ENCODE measurements at places on chromosomes 2 and 18. TPM values are rescaled to one million over a fixed set of nuclear protein-coding genes. Genes with fewer than 3 reads are reported as not detected.

Gene ANKRD30BL
- not detected for total RNA-seq

GRCh38 chr2:38835015-38835601 is 40.6 kb downstream of the DHX57 start:
- no peaks in the 10 kb centered on the region for H3K27me3 ChIP-seq
- DNase-seq: no peak
- no peaks in the 10 kb centered on the region for H3K4me1 ChIP-seq
- H3K36me3 ChIP-seq: peaks cover 17% of the 10 kb centered on the region
- H3K4me3 ChIP-seq: no peak overlapping the region
- H3K27ac ChIP-seq: no peak overlapping the region

Gene XDH
- 2.2 TPM for total RNA-seq

Gene SKOR2
- not detected for total RNA-seq

- H3K4me3 ChIP-seq: no peak overlapping the region
- H3K4me1 ChIP-seq: peaks cover 18% of the 10 kb centered on the region
- H3K36me3 ChIP-seq: no peaks in the 10 kb centered on the region
- H3K27ac ChIP-seq: no peak overlapping the region
- no peaks in the 10 kb centered on the region for H3K27me3 ChIP-seq
These were observed 12.0 kb downstream of the GLI2 start for GRCh38 chr2:120747706-120748105.

- H3K27me3 ChIP-seq: no peaks in the 10 kb centered on the region
- H3K4me1 ChIP-seq: no peaks in the 10 kb centered on the region
- no peak overlapping the region for H3K4me3 ChIP-seq
- no peak overlapping the region for H3K27ac ChIP-seq
- DNase-seq: no peak
These were observed 270.0 kb downstream of the CYRIA start for GRCh38 chr2:16395601-16396000.

GRCh38 chr2:212227755-212228154 is 310.8 kb downstream of the ERBB4 start:
- H3K4me3 ChIP-seq: no peak overlapping the region
- H3K27me3 ChIP-seq: no peaks in the 10 kb centered on the region
- peak; percentile 75 for DNase-seq
